ENCODE measurements at places on chromosomes 12 and 14.

GRCh38 chr14:59461891-59462290 is 3.3 kb downstream of the GPR135 start:
- no peak for DNase-seq

GRCh38 chr12:10362325-10362724 is 27.5 kb downstream of the KLRK1 start:
- DNase-seq = no peak

GRCh38 chr12:7068994-7069346 is 8.5 kb downstream of the C1S start:
- DNase-seq = no peak

DNA sequence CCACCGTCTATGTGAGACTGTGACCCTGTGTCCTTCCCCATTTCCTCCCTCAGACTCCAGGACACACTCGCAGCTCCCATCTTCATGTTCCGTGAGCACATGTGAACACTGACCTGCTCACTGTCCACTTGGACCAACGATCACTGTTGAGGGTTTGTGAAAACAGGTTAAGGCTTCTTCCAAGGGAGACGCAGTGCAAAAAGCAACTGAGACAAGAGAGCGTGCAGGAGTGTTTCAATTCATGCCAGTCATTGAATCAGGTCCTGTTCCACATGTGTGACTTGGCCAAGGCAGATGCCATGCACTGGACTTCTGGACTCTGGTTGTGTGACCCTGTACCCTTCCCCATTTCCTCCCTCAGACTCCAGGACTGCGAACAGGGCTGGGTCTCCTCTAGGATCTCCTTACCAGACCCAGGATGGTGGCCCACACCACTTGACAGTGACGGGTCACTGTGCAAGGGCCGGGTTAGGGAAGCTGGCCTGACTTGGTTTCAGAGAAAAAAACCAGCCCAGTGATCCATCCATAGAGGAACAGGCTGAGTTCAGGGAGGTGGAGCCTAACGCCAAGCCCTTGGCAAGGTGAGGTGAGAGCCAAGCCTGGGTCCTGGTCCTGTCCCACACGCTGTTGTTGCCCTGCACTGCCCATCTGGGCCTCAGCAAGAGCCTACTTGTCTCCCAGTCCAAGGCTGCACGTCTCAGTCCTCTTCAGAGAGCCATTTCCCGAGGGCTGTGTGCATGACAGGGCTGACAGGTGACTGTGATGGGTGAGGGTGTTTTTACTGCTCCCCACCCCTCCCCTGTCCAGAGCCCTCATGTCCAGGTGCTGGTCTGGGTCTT is 5.7 kb upstream of the KRT5 start:
- DNase-seq = no peak

DNA sequence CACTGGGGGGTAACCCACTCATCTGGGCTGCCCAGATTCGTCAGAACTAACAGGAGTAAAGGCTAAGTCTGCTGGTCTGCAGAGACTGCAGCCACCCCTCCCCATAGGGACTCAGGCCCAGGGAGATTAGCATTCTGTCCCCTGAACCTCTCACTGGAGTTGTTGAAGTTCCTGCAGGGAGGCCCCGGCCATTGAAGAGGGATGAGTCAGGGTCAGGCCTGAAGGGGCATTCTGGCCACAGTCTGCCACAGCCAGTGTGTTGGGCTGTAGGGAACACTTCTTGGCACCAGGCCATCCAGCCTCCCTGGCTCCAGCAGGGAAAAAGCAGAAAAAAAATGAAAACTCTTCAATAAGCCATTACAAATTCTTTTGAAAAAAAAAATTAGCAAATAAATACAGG is 35.3 kb downstream of the KLRK1 start:
- no peak for DNase-seq

DNA sequence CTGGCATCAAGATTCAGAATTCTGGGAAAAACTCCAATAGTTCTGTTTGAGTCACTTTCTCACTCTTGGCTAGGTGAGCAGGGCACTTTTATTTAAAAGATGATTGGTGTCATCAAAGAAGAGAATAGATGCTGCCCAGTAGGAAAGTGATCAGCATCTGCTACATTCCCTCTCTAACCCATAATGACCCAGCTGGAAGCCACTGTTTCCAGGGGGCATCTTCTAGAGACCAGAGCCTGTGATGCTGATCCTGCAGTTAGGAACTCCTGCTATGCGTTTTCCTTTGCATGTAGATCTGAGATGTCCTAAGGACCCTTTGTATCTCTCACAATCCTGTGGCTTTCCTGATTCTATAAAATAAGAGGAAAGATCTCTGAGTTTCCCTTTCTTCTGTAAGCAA is 79.9 kb upstream of the TMTC1 start:
- DNase-seq = no peak
